HS-5 (cell line): ENCODE measurements at places on chromosomes 2 and 18.

DNA sequence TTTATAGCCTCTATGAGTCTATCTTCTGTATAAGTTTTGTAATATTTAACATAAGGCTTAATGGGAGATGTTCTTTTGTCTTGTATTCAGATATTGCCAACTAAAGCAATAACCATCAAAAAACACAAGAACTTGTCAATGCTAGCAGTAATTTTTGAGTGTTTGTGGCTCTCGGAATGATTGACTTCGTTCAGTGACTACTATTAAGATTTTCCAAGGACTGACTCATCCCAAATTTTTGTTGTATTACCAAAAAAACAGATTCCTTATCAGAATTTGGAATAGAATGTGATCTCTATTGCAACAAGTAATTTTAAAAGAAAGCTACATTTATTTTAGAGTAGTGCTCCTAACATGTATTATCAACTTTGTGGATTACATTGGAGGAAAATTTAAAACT, 8.1 kb downstream of the NABP1 start:
- no peak for DNase-seq

GRCh38 chr2:191696001-191696400, 18.1 kb downstream of the NABP1 start:
- no peak for DNase-seq

GRCh38 chr2:41160439-41160838, 708.5 kb upstream of the SLC8A1 start:
- DNase-seq: no peak

DNA sequence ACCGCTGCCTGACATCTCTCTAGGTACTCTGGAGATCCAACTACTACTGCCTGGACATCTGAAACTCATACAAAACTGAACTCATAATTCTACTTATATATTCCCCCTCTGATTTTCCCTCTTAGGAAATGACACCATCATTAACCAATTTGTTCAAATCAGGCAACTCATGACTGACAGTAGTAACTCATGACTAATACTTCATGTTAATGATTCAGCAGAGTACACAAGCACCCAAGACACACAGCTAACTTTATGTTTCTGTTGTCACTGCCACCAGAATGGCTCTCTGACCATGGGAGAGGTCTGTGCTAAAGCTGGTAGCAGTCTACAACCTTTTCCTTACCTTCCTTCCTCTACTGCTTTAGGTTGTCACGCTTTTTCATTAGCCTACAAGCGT, 91.1 kb downstream of the ITSN2 start:
- peak; percentile 22 for DNase-seq

DNA sequence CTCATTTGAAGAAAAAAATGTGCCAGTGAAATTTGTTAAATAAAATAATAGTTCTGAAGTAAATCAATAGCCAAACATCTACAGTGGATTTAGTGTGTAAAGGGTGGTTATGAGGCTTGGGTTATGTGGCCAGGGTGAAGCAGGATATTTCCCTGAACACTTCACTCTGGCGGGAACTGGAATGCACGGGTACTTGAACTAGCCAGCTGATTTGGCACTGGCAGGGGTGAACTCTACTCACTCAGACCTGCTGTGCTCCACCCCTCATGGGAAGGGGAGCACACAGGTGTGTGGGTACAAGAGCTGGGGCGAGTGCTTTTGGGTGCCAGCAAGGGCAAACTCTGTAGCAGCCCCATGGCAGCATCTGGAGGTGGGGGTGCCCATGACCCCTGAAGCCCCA, 278.2 kb downstream of the CALCRL start:
- DNase-seq: no peak

GRCh38 chr2:224110811-224111210, 71.7 kb upstream of the SERPINE2 start:
- no peak for DNase-seq

GRCh38 chr2:224449212-224450147, 47.6 kb upstream of the FAM124B start:
- DNase-seq: no peak

GRCh38 chr18:59697236-59697932, at the start of gene CCBE1:
CCBE1 (minus strand) TSS chr18:59697423.
- peak; percentile 59 for DNase-seq

DNA sequence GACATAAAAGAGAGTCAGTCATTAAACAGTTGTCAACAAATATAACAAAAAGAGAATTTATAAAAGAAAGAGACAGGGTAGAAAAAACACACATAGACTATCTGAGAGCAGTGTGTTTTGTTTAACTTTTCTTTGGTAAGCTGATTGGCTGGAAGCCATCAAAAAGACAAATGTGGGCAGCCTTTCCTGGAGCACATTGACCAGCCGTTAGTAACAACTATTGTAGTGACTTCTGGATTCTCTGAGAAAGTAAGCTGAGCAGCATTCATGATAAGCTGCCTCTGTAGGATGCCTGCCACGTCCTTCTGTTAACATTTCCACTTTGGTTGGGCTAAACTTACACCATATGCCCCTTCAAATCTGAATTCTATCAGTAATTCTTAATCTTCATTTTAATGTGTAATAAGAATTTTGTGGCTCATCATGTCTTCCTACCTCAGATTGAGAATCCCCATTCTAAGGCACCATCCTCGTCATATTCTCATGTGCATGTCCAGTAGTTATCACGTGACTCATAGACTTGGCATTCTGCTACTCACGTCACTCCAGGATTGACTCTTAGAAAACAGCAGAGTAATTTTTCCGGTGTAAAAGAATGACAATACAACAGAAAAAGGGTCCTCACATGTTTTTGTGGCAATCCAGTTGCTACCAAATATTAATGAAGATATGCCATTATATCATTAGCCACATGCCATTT, 43.4 kb upstream of the DNAJC10 start:
- peak; percentile 56 for DNase-seq

DNA sequence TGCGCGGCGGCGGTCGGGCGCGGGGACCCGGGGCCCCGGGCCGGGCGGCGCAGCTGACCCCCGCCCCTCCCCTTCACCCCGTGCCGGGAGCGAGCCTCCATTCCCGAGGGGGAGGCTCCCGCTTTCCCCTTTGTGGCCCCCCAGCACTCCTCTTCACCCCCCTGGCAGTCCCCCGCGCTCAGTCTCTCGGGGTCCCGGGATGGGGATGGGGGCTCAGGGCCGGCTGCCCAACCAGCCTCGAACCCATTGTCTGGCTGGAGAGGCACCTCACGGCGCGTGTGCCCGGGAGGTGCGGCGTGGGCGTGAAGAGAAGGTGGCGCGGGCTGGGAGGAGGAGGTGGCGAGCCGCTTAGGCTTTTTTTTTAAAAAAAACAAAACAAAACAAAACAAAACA, 748 bp downstream of the FMNL2 start:
- no peak for DNase-seq

- no peak for DNase-seq
Measured at GRCh38 chr18:57767259-57768050, 35.7 kb downstream of the ATP8B1 start.

- no peak for DNase-seq
Measured at GRCh38 chr2:147649998-147650397, 194.8 kb upstream of the ACVR2A start.

GRCh38 chr2:229205704-229206103, 65.4 kb downstream of the PID1 start:
- no peak for DNase-seq

DNA sequence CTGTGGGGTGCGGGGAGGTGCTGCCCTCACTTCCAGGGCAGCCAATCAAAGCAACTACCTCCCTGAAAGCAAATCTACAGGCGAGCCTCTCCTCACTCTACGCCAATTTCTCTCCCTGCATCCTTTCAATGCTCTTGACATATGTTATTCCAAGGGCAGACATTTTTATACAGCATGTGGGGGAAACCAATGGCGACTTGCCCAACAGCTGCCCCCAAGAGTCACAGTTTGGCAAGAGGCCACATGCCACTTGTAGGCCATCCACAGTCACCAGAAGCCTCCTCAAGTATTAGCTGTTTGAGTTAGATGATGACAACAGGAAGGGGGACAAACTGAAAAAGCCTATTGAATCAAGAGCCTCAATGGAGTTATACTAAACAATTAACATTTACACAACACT, 114.6 kb downstream of the MYO5B start:
- no peak for DNase-seq

DNA sequence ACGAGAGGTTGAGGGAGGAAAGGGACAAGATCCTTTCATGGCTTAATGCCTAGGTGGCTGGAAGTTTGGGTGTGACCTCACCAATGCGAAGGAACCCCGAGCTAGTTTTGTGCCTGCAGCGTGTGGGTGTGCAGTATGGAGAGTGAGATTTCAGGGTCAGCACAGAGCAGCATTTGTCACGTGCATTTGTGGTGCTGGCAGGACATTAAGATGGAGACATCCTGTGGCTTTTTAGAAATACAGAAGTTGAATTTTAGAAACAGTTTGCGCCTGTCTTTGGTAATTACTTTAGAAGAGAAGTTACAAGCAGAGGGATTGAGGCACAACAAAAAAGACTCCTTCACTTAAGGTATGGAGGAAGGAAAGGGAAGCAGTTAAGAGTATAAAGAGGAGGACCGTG, 258.2 kb upstream of the THUMPD2 start:
- no peak for DNase-seq

- DNase-seq: no peak
Measured at GRCh38 chr2:168207851-168208250, 39.5 kb downstream of the STK39 start.

DNA sequence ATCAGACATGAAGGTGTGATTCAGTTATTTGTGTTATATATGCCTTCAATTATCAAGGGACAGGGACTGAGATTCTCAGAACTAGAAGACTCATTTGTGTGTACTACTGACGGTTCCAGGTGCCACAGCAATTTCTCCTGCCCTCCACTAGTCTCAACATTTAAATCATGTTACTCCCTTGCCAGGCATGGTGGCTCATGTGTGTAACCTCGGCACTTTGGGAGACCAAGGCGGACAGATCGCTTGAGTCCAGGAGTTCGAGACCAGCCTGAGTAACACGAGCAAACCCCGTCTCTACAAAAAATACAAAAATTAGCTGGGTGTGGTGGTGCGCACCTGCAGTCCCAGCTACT, 1.1 kb downstream of the CNDP2 start:
- no peak for DNase-seq

- DNase-seq: no peak
Measured at GRCh38 chr2:168705534-168706470, 96.6 kb upstream of the NOSTRIN start.

DNA sequence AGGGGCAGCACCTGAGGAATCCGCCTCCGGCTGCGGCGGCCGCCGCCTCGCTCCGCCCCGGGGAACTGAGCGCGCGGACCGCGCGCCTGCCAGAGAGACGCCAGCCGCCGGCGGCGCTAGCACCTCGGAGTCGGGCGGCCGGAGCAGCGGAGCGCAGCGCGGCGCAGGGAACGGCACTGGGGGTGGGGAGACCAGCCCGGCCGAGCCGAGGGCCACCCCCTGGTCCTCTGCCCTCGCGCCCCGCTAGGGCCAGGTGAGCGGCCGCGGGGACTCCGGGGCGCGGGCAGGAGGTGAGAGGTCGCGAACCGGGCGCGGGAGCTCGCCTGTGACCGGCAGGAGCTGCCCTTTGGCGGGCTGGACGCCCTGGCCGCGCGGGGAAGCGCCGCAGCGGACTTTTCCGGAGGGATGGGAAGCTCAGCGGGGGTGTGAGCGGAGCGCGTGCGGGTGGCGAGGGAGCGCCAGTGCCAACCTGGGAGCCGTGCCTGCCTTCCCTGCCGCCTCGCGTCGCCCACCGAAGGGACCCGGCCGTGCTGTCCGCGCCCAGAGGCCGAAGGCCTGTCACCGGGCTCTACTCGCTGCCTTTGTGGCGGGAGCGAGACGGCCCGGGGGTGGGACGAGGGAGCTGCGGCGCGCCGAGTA, at the start of gene GREB1L:
GREB1L (plus strand) TSS at position 92 of the 639 bp plus-strand sequence. CDS start 141,287 bp downstream, outside the sequence.
- peak; percentile 24 for DNase-seq

GRCh38 chr2:37629529-37629928, 41.9 kb downstream of the CDC42EP3 start:
- peak; percentile 73 for DNase-seq

- DNase-seq: no peak
Measured at GRCh38 chr2:74429487-74430451, 8.2 kb downstream of the WDR54 start.

DNA sequence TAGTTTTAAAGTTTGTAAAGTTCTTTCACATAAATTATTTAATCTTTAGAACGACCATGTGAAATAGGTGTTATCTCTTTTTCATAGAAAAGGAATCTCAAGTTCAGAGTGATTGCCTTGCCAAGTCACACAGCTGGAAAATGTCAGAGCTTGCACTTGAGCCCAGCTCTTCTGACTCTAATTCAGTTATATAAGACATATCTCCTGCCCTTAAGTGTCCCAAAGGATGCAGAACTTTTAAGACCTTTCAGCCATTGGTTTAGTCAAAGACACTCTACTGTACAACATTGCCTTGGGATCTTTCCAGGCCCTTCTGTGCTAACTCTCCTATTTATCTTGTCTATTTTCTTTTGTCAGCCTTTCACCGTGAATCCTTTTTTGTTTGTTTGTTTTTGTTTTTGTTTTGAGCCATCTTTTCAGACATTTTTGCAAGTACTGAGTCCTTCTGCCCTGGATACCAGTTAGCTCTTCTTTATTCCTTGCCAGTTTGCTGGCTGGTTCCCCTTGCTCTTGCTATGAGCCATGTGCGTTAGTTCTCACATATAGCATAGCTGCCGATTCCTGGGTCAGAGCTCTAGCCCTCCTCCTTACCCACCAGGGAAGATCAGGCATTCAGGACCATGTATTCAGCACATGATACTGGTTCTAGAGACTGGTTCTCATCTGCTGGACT, 160.0 kb upstream of the MYO3B start:
- DNase-seq: no peak

- DNase-seq: no peak
Measured at GRCh38 chr2:138486363-138487198, 15.0 kb upstream of the SPOPL start.

GRCh38 chr2:181784556-181784955, 104.2 kb upstream of the NEUROD1 start:
- no peak for DNase-seq

DNA sequence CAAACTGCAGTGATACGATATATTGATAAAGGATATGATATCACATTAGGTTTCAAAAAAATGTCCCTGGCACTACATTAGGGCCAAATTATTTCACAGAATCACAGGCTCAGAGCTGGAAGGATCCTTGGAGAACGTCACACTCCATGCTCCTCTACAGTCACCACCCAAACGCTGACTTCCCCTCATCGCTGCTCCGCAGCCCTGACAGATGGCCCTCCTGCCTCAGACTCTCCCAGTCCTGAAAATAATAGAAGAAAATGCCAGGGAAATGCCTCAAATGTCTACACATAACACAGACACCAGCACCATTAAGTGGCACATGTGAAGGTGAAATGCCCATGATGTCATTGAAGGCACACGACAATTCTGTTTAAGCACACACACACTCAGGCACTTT, 72.0 kb downstream of the ZNF521 start:
- no peak for DNase-seq

- DNase-seq: no peak
Measured at GRCh38 chr2:24121066-24121465, 2.1 kb downstream of the PFN4 start.

DNA sequence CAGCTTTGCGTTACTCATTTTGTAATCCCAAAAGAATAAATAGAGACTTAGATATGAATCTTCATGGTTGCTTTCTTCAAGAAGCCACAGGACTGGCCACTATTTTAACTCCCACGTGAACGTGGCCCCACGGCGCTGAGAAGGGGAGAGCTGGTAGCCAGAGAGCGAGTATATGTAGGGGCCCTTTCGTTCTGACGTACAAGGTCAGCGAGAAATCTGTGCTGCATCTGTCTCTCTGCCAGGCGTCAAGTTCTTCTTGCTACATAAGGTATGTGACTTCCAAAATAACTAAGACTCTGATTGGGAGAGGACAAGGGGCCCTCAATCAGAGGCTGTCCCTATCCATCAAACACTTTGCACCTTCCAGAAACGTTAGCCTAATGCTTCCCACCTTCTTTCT, 149.2 kb downstream of the PLEKHA3 start:
- DNase-seq: no peak

- DNase-seq: no peak
Measured at GRCh38 chr18:35927430-35927829, 45.0 kb upstream of the RMP24 start.

- DNase-seq: no peak
Measured at GRCh38 chr2:109511168-109511567, 102.6 kb downstream of the SEPTIN10 start.
